LoVo (cell line): ENCODE measurements at places on chromosomes 12 and 14.

GRCh38 chr14:104747876-104748275 is 5.1 kb upstream of the SIVA1 start:
- DNase-seq = no peak

- no peak for DNase-seq
These were observed 3.4 kb downstream of the GLIPR1L1 start for GRCh38 chr12:75337905-75338304.

GRCh38 chr12:24252602-24253001 is 303.1 kb upstream of the SOX5 start:
- DNase-seq = no peak

DNA sequence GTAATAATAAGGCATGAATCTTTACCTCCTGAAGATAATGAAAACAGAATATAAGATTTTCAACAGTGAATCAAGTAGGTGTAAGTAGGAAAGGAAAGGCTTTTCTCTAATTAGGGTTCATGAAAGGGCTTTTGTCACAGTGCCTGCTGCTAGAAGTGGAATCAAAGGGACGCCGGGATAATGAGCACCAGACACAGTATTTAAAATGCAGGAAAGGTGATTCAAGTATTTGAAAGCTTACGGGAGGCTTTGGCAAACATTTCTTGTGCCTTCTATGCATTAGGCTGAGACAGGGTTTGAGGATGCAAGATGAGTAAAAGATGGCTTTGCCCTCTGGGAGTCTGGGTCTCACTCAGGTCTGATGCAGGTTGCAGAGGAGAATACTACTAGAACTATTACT is 70.5 kb upstream of the ANO4 start:
- no peak for DNase-seq

DNA sequence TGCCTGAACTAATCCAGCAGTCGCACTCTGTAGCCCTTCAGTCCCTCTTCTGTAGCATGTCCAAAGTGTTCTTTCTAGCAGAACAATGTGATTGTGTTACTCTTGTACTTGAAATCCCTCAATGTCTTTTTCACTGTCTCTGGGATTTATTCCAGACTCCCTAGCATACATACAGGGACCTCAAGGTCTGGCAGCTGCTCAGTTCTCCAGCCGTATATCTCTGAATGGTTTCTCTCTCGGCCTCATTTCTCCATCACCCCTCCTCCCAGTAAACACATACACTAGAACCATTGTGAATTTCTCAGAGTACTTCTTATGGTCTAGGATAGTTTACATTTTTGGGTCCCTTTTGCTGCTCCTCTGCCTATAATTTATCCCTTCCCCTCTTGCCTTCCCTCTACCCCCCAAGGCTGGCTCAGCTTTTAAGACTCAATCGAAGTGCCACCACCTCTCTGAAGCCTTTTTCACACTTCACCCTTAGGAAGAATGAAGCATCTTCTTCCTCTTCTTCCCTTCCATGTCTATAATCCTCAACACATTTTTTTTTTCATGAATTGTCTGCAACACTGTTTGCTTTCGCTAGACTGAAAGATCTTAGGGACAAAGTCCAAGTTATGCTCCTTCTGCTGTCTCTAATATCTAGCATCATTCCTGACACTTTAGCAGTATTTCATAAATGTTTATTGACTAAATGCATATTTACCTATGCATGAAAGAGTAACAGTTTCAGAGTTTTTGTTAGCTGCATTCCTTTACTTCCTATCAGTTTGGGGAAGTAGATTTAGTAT is 446.1 kb downstream of the ZFP36L1 start:
- no peak for DNase-seq

GRCh38 chr14:92596331-92596907 is 82.8 kb downstream of the RIN3 start:
- no peak for DNase-seq
